ENCODE measurements at places on chromosomes 1 and 21.
A peak's percentile ranks its signal among the peaks of the same experiment; 100 is the strongest.

DNA sequence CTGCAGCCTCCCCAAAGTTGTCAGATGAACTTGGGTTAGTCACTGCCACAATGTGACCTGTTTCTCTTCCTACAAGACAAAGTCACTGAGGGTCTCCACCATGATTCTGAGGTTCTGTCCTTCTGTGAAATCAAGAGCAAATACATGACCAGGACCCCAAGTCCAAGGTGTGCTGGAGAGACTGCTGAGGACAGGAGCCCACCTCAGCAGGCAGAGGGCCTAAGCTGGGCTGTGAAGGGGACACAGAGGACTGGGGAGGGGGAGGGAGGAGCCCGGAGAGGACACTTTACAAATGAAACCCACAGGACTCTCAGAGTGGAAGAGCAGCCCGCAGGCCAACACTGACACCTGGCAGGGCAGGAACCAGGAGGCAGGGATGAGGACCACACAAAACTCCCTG is 3.3 kb downstream of the PGLYRP3 start:
- no peak for DNase-seq

DNA sequence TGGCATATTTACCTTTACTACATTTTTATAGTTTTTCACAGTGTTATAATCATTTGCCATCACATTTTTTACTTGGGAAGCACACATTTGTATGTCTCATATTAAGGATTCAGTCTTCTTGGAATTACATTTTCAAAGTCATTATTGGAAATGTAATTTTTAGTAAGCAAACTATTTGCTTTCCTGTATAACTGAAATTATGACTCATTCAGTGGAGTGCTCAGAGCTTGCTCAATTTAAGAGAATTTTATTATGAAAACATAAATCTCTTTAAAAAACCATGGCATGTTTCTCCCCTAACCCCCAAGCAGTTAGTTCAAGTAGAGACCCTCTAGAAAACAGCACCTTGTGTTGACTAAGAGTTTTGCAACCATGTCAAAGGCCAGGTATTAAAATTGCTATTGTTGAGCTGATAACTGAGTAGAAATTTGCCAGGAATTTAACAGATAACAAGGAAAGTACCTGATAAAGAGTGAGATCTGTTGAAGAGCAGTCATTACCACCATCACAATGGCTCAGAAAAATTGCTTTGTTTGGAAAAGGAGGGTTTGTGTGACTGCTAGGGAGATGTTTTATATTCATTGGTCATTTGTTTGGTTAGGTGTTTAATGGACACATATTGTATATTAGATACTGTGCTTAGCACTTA is 105.9 kb downstream of the KCNK2 start:
- DNase-seq = no peak

GRCh38 chr1:54283635-54284385 is 83.8 kb downstream of the MRPL37 start:
- no peak for DNase-seq

DNA sequence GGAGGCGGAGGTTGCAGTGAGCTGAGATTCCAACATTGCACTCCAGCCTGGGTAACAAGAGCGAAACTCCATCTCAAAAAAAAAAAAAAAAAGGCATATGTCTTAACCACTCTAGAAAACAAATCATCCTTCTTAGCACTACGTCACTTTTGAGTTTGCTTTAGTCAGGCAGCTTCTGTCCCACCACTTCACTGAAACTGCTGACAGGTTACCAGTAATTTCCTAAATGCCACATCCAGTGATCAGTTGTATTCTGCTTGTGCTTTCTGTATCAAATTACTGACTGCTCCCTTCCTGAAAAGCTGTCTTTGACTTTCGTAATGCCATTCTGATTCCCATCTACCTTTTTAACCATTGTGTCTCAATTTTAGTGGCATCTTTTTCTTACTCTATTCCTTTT is 21.7 kb downstream of the RCOR3 start:
- no peak for DNase-seq

DNA sequence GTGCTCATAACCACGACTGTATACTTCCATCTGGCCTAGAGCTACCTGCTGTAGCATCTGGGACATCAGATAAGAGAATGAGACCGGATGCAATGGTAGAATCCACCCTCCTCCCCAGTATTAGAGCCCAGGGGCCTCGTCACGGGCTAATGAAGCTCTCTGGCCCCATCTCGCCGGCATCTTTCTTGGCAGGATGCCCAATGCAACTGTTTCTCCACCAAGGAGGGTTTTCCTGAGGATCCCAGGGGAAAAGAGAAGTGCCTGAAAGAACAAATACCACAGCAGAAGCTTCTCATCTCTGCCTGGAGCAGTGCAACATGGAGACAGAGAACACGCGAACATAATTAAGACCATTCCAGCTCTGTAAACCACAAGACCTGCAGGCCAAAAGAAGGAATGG is 80.0 kb downstream of the VWA5B1 start:
- DNase-seq = no peak

DNA sequence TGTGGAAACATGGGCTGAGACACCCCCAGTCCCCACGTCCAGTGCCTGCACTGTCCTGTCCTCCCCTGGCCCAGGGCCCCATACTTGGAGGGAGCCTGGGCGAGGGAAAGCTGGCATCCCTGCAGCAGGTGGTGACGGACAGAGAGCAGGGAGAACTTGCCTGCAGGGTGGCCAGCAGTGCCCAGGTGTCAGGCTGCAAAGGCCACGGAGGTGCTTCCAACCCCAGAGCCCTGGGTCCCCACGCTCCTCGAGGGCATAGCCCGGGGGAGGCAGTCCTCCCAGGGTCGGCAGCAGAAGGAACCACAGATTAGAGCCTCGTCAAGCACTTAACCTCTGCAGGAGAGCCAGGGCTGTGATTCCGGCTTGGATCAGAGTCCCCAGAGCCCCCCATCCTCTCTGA is 77.5 kb downstream of the ARHGEF16 start:
- DNase-seq = no peak

DNA sequence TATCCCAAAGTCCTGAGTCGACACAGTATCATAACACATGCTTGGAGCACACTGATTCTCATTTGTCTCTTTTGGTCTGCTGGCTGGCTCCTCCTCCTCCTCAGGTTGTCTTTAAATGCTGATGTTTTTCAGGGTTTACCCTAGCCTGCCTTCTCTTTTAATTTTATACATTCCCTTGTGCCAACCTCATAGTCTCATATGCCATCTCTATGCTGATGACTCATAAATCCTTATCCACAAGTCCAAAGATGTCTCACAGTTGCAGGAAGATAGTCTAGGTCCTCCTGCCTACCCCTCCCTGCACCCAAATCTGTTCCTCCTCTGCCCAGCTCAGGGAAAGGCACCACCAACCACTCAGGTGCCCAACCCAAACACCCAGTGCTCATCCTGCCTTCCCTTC is 108.3 kb downstream of the SIPA1L2 start:
- DNase-seq = no peak

DNA sequence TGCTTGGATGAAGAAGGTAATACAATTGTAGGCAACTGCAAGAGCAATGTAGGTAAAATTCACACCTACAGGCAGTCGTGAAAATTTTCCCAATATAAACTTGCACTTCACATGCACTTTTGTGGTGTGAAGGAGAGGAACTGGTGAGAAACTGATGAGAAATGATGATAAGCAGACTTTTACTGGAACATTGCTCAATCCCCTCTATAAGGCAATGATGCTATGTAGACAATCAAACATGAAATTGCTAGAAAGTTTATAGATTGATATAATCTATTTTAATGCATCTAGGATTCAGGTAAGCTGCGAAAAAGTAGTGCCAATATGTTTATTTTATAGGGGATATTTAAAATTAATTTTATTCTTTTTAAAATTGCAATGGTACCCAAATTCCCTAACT is 802.2 kb downstream of the KCNT2 start:
- no peak for DNase-seq

- DNase-seq = no peak
Observed at GRCh38 chr1:82703951-82704350, 903.2 kb downstream of the ADGRL2 start.

DNA sequence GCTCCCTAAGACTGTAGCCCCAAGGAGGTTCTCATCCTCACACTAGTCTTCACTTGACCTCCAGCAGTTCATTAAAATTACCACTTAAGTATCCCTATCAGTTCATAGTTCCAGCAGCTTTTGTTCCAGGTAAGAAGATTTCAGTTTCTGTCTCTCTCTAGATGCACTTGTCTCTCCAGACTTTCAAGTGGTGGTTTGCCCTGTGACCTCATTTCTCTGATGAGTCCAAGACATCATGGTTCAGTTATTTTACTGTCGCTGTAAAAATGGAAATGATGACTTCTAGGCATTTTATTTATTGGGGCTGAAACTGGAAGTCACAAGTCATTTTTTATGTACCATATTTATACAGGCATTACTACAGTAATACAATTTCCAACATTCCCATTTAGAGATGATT is 17.9 kb upstream of the RGS18 start:
- DNase-seq = no peak

- peak; percentile 64 for DNase-seq
Observed at GRCh38 chr1:227999056-227999930, 7.5 kb upstream of the WNT3A start.

DNA sequence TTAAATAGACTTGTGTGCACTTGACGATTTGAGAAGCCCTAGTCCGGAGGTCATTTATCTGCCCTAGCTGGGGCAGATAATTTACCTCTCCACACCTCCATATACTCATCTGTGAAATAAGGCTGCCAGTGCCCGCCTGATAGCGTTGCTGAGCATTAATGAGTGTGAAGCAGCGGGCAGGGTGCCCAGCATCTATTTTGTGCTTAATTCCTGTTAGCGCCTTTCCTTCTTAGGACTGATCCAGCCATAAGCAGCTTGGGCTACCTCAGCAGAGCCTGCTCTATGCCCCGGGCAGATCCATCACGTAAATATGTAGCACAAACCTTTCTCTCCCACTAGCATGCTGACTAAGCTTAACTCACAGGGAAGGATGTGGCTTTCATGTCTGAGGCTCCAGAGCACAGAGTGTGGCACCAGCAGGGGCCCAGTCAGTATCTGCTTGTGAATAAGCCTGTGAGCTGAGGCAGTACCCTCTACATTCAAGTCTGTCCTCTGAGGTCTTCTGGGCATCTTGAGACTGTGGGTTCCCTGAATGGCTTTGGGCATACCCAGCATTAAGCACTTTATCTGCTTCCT is 21.5 kb upstream of the RNF187 start:
- DNase-seq = no peak

DNA sequence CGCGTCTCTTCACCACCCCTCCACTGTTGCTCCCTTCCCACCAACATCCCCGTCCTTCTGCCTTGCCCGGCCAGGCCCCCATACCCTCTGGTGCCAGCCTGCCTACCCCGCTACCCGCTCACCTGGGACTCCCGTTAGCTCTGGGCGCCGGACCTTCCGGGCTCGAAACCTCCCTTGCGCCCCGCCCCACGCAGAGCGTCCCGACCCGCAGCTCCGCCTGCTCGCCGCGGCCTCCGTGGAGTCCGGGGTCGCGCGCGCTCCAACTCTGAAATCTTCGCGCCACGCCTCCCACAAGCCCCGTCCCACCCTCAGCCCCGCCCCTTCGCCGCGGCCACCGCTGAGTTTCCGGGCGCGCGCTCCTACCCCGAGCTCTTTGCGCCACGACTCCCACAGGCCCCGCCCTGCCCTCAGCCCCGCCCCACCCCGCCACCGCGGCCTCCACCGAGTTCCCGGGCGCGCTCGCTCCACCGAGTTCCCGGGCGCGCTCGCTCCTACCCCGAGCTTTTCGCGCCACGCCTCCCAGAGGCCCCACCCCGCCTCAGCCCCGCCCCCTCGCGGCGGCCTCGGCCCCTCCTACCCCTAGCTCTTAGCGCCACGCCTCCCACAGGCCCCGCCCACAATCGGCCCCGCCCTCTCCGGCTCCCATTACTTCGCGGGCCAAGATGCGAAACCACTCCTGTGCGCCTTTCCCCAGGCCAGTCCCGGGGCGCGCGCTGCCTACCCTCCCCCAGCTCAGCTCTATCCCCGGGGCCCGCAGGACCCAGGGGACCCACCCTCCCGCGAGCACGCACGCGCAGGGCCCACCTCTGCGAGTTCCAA is at the start of gene IFT25:
Gene IFT25 (minus strand): TSS at position 267 of the 819 bp plus-strand sequence. CDS start 5,617 bp downstream, outside the sequence.
- DNase-seq = peak; percentile 100

DNA sequence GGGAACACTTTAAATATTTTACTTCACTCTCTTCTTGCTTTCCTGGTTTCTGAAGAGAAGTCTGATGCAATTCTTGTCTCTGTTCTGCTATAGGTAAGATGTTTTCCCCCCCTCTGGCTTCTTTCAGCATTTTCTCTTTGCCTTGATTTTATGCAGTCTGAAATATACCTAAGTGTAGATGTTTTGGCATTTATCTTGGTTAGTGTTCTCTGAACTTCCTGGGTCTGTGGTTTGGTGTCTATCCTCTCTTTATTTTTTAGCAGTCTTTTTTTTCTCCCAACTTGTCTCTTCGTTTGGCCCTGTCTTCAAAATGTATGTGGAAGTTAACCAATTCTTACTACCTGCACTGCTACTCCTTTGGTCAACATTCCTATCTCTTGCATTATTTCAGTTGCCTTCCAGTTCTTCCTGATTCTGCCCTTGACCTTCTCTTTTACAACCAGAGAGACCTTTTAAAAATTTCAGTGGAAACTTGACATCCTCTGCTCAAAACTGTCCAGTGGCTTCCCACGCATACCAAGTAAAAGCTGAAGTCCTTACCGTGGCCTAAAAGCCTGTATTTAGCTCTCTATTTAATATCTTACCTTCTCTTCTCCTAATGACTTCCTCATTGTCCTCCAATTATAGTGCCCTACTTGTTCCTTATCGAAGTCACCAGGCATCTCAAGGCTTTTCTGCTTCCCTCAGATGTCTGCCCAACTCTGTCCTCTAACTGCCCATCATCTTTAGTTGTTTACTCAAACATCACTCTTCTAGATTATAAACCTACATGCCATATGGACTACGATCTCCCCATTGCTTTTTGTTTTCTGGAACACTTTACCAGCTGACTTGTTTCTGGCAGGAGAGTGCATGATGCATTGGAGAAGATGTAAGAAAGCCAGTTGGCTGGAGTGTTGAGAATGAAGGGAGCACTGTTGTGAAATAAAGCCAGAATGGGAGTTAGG is 40.9 kb downstream of the RAP1A start:
- DNase-seq = no peak

GRCh38 chr1:26317612-26318337 is at the start of gene CD52:
Gene CD52 (plus strand): TSS chr1:26317958. CDS start chr1:26318018, 60 bp downstream.
- DNase-seq = no peak

GRCh38 chr1:21100481-21100921 is 76.2 kb downstream of the EIF4G3 start:
- no peak for DNase-seq

- DNase-seq = no peak
Observed at GRCh38 chr1:177490036-177490639, 319.4 kb downstream of the BRINP2 start.

DNA sequence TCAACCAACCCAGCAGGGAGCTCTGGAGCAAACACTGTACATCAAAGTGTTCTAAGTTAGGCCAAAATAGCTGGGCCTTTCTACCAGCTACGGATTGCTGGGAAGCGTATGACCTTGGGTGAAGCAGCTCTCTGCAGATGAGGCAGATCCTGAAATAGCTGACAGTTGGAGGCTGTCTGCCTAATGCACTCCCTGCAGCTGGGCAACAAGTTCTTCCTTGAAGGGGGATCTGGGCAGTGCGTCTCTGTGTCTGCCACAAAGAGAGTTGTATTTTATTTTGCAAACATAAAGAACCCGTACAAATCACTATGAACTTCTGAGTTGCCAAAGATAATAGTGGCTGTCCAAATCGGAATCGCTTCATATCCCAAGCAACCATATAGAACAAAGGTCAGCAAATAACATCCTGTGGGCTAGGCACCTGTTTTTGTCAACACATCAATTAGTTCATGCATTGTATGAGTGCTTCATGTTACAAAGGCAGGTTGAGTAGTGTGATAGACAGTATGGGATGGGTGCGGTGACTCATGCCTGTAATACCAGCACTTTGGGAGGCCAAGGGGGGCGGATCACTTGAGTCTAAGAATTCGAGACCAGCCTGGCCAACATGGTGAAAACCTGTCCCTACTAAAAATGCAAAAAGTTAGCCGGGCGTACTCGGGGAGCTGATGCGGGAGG is 29.1 kb upstream of the KLF17 start:
- no peak for DNase-seq

Data from left forelimb (tissue), 1 donor.